ENCODE measurements at places on chromosomes 6 and 20.

DNA sequence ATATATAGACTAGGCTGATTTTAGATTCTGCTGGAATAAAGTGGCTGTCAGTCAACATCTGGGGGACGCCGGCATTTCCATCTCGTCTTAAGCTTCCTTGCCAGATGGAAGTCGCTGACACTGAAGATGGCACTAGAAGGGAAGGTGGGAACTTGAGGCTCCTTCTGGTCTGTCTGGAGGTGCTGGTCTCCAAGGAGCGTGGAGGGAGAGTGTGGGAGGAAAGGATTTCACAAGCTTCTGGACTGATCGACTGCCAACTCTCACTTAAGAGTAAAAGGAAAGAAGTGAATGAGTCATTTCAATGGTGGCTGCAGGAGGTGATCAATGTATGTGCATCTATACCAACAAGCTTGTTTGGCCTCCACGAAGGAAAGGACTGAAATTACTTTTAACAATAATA is 40.4 kb downstream of the DUSP22 start:
- no peak for DNase-seq

DNA sequence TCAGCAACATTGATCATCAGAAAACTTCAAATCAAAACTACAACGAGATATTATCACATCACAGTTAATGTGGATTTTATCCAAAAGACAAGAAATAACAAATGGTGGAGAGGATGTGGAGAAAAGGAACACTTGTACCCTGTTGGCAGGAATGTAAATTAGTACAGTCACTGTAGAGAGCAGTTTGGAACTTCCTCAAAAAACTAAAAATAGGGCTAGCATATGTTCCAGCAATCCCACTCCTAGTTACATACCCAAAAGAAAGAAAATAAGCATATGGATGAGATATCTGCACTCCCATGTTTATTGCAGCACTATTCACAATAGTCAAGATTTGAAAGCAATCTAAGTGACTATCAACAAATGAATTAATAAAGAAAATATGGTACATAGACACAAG is 887.7 kb upstream of the MAN1A1 start:
- no peak for DNase-seq

- peak; percentile 16 for DNase-seq
Measured at GRCh38 chr6:89145091-89145955, 532 bp upstream of the PM20D2 start.

DNA sequence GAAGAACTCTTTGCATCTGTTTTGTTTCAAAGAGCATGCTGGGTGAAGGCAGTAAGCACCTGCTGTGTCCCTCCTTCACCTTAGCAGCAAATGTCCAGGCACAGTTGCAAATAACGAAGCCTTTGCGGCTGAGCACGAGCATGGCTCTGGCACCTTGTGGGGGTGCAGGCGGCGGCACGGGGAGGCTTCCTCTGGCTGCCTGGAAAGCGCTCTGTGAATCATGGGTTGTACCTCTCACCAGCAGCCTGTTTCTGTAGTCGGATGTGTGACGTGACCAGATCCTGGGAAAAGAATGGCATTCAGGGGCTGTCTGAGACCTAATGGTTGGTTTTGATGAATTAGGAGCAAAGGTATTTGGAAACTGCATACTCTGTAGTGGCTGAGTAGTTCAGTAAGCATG is 144.8 kb downstream of the DTNBP1 start:
- no peak for DNase-seq

DNA sequence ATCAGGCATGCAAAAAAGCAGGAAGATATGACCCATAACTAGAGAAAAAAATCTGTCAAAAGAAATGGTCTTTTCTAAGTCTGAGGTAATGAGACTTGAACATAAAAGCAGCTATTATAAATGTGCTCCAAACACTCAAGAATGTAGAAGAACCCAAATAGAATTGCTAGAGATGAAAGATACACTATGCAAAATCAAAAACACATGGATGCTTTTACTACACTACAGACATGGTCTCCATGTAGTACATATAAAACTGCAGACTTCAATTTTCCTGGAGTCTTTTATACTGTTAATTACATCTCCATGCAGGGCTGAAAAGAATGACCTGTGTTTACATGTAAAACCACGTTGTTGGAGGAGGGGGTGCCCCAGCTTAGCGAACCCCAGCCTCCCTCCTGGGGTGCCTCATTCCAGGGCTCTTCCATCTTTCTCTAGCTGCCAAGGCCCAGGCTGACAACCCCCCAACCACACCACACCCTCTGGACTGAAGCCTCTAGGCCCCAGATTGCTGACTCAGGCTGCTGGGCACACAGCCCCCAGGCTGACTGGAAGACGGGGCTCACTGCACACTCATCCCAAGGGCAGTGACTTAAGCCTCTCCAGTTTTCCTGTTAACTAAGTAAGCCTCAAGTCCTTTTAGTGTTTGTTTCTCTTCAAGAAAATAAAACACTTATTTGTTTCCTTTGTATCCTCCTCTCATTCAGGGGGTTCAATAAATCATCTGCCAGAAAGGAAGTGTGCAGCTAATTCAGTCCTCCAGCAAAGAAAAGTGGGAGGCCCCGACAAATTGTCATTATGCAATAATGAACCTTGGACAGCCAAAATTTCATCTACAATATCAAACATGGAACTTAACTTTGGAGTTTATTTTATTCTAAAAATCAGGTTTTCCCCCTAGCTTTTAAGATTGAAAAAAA is 26.0 kb upstream of the PLAGL1 start:
- DNase-seq = no peak

DNA sequence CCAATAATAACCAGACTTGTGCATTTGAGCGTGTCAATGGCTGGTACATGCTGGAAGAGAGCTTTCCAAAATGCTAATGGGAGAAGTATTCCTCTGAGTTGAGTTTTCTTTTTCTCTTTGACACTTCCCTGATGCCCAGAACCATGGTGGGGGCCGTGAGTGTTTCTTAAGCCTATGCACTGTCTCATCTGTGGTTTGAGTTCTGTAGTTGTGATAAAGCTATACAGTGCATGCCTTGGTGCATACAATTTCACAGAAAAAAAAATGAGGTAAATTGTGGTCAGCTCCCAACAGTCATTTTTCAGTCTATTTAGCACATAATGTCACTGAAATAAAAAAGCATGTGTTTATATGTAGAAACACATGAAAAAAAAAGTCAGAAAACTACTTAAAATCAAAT is 204.8 kb downstream of the HDGFL1 start:
- DNase-seq = no peak

DNA sequence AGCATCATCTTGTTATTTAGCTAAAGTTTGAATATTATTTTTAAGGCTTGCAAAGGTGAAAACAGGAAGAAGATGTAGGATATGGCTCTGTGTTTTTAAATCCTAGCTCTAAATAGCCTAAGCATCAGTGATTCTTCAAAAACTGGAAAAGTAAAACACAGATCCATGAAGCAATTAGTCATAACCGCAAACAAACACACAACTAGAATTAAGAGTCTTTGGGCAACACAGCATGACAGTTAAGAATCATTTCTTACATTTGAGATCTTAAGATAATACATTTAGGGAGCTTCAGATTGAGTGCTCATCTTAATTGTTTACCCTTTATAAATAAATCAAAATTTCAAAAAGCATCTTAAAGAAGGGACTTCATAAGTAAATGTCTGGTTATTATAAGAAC is 115.8 kb upstream of the MAP7 start:
- no peak for DNase-seq

- DNase-seq = no peak
Measured at GRCh38 chr6:105204331-105204730, 24.5 kb upstream of the POPDC3 start.

- DNase-seq = peak; percentile 26
Measured at GRCh38 chr6:165636402-165637048, 26.5 kb downstream of the PDE10A start.

DNA sequence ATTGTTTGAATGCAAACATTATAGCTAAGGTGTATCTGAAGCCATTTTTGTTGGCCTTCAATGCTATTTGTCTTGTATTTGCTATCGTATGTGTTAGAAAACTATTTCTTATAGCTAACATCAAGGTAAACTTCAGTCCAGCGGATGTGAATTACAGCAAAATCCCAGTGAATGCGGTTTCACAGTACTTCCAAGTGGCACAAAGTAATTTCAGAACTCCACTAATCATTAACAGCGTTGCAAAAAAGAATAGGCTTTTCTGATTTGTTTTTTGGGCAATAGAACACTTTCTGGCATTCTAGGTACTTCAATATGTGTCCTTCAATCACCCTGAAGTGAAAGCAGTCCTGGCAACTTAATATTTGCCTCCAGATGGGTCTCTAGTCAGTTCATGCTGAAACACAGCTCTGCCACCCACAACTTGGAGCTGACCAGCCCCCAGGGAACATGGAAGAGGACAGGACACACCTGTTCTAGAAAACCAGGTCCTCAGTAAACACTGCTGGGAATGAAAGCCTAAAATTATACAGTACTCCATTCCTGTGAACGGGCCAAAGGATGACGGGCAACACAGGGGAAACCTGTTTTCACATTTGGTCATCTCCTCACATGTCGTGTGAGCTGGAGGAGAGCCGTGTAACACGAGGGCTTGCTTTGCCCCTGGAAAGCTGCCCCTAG is 9.7 kb upstream of the MRPS10 start:
- DNase-seq = no peak

DNA sequence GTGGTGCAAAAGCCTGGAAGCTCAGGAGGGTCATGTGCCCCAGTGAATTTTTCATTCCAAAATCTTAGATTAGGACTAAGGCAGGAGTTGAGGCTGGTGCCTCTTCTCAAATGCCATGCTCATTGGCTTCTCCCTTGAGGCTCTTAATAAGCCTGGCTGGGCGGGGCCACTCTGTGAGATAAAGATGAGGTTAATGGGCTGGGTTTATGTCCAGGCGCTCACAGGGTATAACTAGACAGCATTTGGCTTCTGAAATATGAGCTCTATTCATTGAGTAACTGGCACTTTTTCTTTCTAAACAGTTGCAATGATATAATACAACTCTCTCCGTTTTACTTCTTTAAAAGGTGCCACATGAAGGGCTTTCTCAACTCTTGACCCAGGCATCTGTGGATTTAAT is 156.3 kb downstream of the SCML4 start:
- DNase-seq = no peak

DNA sequence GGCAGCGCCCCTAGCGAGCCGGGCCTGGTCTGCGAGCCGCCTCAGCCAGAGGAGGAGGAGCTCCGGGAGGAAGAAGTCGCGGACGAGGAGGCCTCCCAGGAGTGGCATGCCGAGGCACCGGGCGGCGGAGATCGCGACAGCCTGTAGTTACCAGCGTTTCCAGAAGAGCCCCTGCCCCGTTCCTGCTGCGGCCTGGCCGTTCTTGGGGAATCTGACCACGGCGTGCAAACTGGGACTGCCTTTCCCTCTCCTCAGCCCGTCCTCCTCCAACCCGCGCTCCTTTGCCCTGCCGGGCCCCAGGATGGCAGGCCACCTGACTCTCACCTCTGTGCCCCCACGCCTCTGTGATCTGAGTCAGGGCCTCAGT is 802 bp downstream of the HDGFL1 start:
- no peak for DNase-seq

GRCh38 chr6:118562959-118563358 is 14.9 kb downstream of the PLN start:
- DNase-seq = no peak

- no peak for DNase-seq
Measured at GRCh38 chr20:61937146-61937962, 128.3 kb downstream of the TAF4 start.

DNA sequence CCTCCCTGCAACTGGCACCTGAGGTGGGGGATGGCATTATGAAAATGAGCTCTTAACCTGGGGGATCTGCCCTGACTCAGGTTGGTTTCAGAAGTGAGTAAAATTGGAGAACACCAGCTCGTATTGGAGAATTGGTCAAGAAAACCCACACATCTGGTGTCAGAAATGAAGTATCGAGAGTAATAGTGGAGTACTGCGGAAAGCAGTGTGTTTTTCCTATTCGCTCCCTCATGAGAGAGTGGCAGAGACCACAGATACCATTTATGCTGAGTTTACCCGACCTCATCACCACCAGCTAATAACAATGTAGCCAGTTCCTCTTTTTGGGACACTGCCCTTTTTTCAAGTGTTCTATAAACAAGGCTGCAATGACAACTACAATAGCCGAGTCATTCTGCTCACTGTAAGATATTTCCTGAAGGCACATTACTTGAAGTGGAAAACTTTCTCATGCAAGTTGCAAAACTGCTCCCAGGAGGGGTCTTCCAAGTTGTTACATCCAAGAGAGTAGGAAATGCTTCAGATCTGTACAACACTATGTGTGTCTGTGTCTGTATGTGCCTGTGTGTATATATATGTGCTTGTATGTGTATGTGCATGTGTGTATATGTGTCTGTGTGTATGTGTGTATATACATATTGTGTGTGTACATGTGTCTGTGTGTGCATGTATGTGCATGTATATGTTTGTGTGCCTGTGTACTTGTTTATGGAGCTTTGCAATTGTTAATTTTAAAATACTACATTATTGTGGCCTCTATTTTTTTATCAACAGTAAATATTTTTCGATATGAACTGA is 106.0 kb upstream of the CST7 start:
- DNase-seq = no peak

DNA sequence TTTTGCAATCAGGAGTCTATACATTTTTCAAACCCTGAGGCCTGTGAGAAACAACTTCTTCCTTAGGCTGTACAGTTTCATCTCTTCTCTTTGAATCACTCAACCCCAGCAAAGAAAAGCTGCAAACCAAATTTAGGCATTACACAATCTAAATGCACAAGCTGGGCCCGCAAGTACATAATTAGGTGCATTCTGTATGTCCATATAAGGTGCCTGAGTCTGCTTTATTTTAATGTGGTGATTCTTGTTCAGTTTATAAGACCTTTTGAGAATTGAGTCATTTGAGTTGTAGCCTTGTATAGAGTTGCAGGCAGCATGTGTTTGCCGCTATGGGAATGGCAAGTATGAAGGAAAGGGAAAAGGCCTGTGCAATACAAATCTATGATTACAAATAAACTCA is 709.6 kb upstream of the MARCKS start:
- no peak for DNase-seq

DNA sequence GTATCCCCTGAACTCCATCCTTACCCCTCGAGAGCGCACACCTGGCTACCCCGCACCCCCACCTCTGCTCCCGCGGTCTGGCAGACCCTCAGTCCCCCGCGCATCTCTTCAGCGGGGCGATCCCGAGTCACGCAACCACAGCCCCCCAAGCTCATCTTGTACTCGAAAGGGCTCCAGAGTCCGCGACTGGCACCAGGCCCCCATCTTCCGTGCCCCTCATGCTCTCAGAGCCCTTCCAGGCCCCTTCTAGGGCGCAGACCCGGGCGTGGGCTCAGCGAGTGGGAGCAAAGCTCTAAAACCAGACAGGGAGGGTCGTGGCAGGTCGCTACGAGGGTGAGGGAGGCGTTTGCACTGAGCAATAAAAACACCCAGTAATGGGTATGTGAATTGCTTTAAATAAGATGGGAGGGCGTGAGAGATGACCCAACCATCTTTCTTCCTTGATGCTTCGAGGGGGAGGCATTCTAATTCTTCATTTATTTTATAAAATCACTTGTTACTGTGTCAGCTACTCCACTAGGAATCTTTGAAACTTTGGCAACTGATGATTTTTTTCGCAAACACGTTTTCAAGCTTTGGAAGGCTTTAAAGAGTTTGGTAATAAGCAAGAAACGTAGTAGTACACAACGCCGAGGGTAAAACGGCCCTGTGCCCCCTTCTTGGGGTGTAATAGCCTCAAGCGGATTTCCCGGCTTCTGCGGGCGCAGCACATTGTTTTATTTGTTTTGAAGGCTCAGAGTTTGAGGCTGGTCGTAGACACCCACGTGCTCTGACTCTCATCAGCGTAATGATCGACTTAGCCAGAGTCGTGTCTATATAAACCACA is 42.6 kb upstream of the SUPT3H start:
- no peak for DNase-seq

Data from urothelium cell line (cell line).